Ecto neural progenitor cell (in vitro differentiated cells): ENCODE measurements at places on chromosomes 1 and 21.
A peak's percentile ranks its signal among the peaks of the same experiment; 100 is the strongest.

DNA sequence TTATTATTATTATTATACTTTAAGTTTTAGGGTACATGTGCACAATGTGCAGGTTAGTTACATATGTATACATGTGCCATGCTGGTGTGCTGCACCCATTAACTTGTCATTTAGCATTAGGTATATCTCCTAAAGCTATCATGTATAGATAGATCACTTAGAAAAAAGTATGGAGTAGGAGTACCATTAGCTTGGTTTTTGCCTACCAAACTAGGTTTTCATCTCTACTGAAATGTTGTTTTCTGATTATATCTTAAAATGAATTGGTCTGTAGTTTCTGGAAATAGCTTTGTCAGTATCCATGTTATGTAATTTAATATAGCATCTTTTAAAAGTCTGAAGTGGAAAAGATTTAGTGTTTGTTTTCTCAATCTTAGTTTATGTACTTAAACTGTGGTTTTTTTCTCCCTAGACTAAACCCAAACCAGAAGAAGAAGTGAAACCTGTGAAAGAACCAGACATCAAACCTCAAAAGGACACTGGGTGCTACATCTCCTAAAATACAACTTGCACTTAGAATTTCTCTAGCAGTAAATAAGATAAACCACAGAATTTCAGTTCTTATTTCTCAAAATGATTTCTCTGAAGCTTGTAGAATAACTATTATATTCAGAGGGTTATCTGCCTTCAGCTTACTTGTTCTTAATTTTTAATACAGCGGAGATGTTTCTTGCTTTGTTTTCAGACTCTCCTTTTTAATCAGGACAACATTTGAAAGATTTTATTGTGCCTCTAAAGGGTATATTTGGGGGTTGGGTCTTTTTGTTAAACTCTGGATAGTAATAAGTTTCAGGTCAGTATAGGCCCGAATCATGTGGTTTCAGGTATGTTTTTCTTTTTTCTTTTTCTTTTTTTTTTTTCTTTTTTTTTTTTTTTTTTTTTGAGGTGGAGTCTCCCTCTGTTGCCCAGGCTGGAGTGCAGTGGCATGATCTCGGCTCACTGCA is 4.5 kb upstream of the FAM177B start:
- DNase-seq, result no peak

GRCh38 chr1:228089519-228090380 is 7.2 kb downstream of the ARF1 start:
- DNase-seq, result peak; percentile 43

GRCh38 chr1:197924516-197925123 is 7.4 kb downstream of the LHX9 start:
- DNase-seq, result no peak

DNA sequence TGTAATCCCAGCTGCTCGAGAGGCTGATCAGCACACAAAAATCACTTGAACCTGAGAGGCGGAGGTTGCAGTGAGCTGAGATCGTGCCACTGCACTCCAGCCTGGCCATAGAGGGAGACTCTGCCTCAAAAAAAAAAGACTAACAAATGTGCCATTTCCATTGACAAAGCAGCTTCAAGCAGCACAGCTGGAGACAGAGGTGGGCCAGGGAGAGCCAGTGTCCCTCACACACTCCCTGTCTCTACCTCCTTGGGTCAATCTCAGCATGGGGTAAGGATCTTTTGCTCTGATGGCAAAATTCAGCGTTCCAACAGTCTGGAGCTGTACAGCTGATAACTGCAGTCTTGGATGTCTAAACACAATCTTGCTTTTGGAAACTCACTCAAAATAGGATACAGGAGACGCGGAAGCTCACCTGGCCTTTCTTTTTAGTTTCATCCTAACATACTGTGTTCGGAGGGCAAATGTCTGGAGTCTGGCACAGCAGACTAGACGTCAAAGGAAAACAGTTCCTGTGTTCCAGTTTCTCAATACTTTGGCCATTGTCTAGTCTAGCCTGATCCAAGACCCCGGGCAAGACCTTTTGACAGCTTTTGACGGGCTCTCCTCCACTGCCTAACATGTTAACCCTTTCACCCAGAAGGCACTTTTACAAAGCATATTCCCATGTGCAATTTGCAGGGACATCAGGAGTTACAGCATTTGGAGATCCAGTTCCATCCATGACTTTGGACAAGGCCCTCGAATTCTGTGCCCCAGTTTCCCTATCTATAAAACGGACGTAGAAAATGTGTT is 2.9 kb downstream of the RCC2 start:
- no peak for DNase-seq

DNA sequence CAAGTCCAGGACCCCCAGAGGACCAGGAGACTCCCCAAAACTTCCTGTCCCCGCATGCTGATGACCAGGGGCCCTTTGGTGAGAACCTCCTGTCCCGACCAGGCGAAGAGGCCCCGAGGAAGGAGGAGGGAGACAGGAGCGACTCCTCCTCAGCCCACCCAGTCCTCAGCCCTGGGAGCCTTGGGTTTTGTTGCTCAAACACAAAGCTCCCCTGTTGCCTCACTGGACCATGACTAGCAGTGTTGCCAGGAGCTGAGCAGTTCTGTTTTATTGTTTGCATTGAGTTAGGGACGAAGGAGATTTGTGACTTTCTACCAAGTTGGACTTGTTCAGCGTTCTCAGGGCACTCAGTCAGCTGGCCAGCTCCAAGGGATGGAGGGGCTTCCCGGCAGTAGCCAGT is 10.0 kb downstream of the UMODL1 start:
- no peak for DNase-seq

- DNase-seq, result no peak
Measured at GRCh38 chr1:182974506-182975191, 21.7 kb upstream of the SHCBP1L start.

GRCh38 chr1:173954179-173954578 is 37.1 kb upstream of the SERPINC1 start:
- DNase-seq, result no peak
